ENCODE measurements at places on chromosomes 2 and 18.

- DNase-seq = no peak
These were observed 1.7 kb upstream of the SMARCAL1 start for GRCh38 chr2:216410550-216410949.

DNA sequence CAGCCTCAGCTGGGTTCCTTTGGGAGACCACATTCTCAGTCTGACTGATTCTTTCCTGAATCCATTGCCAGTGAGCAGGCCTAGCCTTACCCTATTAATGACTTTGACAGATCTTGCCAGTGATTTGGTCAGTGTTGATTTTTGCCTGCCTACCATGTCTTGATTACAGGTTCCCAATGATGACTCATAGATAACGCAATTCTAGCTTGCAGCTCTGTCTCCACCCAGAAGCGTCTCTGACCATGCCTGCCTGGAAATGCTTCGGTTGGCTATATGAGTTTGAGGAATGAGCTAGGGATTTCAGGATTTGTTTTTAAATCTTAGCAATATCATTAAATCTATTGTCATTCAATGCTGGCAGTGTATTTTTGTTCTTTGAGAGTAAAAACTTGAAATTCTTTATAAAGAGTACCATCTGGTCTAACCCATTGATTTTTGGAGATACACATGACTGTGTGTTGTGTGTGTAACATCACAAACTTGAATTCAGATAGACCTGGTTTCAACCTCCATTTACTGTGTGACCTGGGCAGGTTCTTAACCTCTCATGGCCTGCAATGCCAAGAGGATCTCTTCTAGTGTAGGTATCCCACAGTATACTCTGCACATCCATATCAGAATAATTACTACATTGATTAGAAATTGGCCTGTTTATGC lies 57.0 kb downstream of the CCDC150 start:
- DNase-seq = no peak

DNA sequence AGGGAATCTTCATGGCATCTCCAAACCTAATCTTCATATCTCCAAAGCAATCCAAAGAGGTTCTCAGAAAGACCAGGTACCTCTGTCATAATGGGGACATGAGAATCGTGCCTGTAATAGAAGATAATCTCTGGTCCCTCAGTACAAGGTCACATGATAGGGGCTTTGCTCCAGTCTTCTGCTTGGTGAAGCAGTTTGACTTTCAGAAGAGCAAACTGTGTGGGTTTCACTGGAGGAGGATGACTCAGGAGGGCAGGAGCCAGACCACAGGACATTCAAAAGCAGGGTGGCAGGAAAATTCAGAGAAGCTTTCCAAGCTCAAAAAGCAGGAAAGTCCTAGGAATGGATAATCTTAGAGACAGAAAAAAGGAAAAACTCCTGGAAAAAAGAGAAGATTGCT lies 10.6 kb upstream of the PAX3 start:
- no peak for DNase-seq

- no peak for DNase-seq
These were observed 136.0 kb upstream of the SPOPL start for GRCh38 chr2:138365581-138365980.

DNA sequence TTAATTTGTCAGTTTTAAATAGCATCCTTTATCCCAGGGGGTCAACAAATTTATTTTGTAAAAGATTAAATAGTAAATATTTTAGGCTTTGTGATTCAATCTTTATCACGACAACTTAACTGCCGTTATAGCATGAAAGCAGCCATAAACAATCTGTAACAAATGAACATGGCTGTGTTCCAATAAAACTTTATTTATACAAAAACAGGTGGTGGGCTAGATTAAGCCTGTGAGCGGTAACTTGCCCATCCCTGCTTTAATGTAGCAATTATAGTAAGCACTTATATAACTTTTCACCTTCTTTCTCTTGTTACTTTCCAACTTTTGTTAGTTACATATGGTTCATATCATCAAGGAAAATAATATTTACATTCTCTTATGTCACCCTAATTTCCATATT lies 121.9 kb downstream of the ATL2 start:
- DNase-seq = no peak

DNA sequence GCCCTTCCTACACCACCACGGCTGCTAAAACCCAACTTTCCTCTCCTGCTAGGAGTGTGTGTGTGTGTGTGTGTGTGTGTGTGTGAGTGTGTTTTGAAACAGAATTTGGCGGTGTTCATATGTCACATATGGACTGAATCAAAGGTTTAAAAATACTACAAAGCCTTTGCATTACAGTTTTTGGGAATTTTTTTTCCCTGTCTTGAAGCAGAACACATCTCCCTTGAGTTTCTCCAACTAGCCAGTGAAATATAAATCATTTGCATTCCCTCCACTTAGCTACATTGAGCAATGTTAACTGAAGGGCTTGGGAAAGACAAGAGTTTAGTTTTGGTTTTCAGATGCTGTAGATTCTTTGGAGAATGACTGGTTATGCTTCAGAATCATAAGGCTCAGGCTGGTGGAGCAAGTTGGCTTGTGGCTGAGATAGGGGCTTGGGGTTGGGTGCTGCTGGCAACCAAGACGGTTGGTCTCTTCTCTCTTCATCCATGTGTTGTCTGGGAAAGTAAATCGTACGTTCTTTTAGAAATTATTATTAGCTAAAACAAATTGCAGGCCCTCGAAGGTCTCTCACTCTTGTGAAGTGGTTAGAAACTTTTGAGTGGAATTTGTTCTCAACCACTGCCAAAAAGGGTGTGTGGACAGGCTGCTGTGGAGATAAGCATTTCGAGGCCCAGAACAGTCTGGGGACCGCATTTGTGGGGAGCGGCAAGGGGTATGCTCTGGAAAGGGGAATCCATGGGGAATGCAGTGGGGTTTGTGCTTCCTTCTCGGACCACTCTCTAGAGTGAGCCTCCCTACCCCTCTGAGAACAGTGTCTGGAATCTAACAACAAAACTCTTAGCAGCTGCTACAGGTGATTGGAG lies 1.4 kb downstream of the NRP2 start:
- DNase-seq = peak; percentile 37

GRCh38 chr2:145815933-145816332 lies 1296.0 kb upstream of the ZEB2 start:
- peak; percentile 84 for DNase-seq

- DNase-seq = no peak
These were observed 147.5 kb downstream of the NCOA1 start for GRCh38 chr2:24638568-24638967.

DNA sequence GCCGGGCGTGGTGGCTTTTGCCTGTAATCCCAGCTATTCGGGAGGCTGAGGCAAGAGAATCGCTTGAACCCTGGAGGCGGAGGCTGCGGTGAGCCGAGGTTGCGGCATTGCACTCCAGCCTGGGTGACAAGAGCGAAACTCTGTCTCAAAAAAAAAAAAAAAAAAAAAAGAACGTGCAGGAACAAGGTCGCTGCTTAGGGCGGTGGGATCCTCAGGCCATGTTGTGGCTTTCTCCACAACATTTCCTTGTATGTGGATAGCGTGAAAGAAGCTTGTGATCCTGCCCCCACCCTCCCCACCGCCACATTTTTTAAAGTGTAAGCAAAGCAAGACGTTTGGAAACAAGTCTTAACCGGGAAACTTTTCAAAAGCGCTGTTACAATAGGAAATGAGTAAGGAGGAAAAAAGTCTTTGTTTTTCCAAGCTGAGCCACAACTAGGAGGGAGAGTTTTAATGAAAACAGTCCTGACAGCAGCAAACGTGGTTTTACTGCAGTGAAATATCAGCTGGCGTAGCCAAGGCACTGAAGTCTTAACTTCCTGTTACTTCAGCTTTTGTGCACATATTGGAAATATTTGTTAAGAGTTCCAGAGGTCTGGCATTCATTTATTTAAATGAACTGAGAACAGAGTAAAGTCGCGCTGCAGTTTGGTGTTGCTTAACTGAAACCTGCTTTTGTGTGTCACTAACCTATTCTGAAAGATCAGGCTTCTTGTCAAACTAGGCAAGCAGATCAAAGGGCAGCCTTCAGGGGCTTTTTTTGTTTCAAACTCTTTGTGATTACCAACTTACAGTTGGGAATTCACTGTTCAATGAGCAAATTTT lies 3.8 kb downstream of the TGIF1 start:
- DNase-seq = no peak

DNA sequence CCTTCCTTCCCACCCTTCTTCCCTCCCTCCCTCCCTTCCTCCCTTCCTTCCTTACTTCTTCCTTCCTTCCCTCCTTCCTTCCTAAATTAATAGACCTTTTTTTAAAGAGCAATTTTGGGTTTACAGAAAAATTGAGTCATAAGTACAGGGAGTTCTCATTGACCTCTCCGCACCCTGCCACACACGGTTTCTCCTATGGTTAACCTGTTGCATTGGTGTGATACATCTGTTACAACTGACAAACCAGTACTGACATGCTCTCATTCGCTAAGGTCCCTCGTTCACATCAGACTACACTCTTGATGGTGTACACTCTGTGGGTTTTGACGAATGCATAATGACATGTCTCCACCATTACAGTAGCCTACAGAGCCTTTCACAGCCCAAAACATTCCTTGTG lies 11.6 kb upstream of the SDC1 start:
- no peak for DNase-seq

DNA sequence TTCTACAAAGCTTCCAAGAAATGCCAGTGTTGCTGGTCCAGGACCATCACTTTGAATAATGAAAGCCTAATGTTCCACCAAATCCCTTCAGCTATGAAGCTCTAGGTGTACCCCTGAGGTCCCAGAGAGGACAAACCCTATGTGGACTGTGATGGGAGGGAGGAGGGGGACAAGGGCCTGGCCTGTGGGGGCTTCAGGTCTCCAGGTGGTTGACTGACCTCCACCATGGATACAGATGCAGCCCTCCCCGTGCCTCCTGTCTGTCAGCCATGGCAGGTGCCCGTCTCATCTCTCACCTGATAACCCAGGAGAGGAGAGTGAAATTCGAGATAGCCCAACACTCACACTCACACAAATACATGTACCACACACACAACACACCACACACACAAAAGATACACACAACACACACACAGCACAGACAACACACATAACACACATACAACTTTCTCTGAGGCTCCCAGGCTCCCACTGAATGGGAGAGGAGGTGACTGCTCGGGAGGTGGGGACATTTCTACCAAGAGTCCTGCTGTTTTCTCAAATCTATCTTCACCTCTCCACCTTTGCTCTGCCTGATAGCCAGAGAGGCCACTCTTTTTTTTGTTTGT lies 12.8 kb upstream of the RHOB start:
- DNase-seq = no peak

DNA sequence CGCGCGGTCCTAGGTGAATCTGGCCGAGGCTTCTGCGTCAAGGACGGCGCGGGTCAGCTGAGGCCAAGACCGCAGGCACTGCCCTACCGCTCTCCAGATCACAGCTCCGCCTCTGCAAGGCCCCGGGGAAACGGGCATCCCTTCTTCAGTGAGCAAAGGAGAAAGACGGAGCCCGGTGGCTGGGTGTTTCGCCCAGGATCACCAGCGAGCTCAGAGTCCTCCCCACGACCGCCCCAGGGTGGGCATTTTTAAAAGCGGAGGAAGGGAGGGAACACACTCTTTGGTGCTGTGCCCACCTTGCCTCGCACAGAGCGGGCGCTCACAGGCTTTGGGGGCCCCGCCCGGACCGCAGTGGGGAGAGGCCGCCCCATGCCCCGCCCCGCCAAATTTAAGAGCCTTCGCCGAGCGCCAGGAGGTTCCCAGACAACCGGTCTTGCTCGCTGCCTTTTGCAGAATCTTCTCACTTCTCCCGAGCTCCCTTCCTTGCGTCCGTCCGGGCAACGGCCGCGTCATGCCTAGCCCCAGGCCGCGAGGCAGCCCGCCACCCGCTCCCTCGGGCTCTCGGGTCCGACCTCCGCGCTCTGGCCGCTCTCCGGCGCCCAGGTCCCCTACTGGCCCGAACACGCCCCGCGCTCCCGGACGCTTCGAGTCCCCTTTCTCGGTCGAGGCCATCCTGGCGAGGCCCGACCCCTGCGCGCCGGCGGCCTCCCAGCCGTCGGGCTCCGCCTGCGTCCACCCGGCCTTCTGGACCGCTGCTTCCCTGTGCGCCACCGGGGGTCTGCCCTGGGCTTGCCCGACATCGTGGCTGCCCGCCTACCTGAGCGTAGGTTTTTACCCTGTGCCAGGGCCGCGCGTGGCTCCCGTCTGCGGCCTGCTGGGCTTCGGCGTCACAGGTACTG lies at the start of gene NOTO:
NOTO (plus strand) TSS at position 419 of the 899 bp plus-strand sequence; CDS start at position 512, 93 bp downstream.
- DNase-seq = no peak

DNA sequence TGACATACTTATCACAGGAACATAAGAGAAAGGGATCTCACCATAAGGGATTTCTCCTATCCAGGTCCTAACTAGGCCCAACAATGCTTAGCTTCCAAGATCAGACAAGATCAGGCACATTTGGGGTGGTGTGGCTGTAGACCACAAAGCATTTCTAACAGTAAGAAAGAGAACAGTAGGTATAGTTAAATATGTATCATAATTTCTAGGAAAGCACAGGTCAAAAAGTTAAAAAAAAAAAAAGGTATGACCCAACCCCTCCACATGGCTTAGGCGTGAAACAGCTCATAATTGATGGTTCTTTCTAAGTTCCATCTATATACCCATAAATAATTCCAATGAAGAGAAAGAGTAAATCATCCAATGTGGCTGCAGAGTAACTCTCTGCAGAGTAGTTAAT lies 6.9 kb downstream of the PRKD3 start:
- DNase-seq = no peak

- no peak for DNase-seq
These were observed 54.0 kb upstream of the RIOK3 start for GRCh38 chr18:23399067-23399466.

DNA sequence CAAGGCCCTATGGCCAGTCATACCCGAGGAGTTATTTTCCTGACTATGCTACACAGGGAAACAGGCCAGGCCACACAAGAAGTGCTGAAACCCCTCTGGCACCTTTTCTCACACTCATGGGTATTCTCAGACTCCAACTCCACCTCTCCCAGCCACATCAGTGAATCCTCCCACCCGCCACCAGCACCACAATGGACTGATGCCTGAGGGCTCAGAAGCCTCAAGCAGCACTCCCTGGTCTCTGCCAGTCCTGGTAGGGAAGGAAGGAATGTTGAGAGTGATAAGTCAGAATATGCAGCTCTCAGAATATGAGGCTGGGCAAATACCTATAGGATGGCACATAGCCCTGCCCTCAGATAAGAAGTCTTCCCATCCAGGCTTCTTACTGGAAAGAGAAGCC lies 391.1 kb downstream of the ALK start:
- DNase-seq = no peak

Measured in NCI-H524 (cell line).